ENCODE measurements at places on chromosomes 11 and 22. TPM values are rescaled to one million over a fixed set of nuclear protein-coding genes. Genes with fewer than 3 reads are reported as not detected.

DNA sequence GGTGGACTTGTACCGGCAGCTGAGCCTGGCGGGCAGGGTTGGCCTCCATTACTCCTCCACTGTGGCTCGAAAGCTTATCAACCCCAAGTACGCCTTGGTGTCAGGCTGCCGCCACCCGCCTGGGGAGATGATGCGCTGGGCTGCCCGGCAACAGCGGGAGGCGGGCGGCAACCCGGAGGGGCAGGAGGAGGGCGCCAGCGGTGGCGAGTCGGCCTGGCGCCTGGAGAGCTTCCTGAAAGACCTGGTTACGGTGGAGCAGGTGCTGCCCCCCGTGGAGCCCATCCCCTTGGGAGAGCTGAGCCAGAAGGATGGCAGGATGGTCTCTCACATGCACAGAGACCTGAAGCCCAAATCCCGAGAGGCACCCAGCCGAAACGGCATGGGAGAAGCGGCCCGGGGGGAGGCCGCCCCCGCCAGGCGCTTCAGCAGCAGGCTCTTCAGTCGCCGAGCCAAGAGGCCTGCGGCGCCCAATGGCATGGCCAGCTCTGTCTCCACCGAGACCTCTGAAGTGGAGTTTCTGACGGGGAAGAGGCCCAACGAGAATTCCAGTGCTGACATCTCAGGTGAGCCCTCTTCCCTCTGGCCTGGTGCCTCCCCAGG is 26.7 kb downstream of the FAM83F start:
- no peak for DNase-seq

GRCh38 chr11:44623341-44623730 is 57.9 kb downstream of the CD82 start:
- no peak for DNase-seq

DNA sequence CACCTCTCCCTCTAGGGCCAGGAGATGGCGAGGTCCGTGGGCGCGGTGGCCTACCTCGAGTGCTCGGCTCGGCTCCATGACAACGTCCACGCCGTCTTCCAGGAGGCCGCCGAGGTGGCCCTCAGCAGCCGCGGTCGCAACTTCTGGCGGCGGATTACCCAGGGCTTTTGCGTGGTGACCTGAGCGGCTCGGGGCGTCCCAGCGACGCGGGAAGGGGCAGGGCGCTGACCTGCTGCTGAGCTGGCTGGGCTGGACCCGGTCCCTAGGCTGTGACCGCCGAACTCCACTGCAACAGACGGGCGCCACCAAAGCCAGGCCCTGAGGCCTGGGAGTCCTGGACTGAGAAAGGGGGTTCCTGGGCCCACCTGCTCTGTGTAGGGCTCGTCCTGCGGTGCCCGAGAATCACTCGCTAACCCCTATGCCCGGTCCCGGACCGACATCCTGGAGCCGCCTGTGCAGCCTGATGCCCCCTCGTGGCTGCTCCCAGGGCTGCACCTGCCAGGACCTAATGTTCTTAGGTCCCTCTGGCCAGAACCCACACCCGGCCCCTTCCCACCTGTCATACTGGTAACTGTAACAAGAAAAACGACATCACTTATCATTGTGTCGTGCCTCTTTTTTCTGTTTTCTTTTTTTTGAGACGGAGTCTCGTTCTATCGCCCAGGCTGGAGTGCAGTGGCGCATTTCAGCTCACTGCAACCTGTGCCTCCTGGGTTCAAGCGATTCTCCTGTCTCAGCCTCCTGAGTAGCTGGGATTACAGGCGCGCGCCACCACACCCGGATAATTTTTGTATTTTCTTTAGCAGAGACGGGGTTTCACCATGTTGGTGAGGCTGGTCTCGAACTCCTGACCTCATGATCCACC is 15.0 kb downstream of the RHOD start:
- DNase-seq, result no peak

GPR83 gene
- polyA plus RNA-seq, result 0.22 TPM

CYP2D6 gene
- polyA plus RNA-seq, result 1.1 TPM

TMEM191B gene
- polyA plus RNA-seq, result not detected

DNA sequence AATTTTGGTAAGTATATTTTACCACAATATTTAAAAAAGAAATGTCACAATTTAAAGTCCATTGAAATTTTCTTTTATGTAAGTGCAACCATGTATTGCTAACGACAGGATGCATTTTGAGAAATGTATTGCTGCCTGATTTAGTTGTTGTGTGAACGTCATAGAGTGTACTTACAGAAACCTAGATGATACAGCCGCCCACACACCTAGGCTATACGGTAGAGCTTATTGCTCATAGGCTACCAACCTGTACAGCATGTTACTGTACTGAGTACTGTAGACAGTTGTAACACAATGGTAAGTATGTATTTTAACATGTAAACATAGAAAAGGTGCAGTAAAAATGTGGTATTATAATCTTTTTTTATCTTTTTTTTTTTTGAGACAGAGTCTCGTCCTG is 48.1 kb downstream of the CBL start:
- DNase-seq, result no peak

DNA sequence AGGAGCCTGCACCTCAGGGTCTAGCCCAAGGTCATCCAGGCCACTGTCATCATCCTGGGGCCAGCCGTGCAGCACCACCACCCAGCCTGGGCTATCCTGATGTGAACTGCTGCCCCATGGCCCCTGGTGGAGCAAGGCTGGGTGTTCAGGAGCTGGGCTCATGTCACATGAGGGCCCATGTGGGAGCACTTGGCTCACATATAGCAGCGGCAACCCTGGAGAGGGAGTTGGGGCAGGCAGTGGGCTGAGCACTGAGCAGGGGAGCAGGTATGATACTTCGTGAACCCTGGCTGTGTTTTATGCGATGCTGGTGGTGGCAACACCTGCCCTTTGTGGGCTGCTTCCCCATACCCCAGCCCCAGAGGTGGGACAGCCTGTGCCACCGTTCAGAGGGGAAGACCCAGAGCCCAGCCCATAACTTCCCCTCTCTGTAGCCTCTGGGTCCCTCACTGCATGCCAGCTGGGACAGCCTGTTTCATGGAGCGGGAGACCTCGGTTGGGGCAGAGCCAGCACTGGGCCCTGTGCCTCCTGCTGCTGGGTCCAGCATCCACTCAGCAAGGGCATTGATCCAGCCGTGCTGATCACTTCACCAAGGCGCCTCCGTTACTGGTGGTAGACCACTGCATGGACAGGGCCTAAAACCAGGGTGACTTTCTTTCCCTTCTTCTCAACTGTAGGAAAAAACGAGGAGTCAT is 62.5 kb upstream of the SUSD2 start:
- DNase-seq, result peak; percentile 34

- DNase-seq, result no peak
Observed at GRCh38 chr11:117582433-117582832, 214.6 kb downstream of the DSCAML1 start.

DNA sequence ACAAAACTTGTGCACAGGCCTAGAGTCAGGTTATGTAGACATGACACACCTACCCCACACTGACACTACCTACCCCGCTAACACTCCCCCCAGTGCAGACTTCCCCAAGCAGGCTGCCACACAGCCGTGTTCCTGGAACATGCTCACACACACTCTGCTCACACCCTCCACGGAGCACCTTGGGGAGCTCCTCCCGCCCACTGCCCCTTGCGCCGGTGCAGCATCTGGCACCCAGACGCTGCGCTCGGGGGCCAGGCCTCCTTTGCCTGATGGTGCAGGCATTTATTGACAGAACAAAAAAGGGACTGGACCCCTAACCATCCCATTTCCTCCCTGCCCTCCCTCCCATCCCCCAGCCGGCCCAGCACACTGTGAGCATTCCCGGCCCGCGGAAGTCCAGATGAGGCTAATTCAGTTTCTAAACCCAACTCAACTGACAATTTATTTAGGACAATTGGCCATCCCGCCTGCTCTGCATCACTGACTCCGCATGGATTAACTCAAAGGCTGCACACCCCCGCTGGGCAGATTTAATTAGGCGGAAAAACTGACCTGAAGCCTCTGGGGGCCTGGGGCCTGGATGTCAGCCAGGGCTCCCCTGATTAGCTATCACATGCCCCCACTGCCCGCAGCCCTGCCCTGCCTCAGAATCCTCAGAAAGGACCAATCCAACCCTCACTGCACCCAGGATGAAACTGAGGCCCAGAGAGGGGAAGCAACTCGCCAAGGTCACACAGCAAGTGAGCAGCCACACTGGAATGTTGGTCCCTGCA is 30.1 kb downstream of the KCNC1 start:
- no peak for DNase-seq

DNA sequence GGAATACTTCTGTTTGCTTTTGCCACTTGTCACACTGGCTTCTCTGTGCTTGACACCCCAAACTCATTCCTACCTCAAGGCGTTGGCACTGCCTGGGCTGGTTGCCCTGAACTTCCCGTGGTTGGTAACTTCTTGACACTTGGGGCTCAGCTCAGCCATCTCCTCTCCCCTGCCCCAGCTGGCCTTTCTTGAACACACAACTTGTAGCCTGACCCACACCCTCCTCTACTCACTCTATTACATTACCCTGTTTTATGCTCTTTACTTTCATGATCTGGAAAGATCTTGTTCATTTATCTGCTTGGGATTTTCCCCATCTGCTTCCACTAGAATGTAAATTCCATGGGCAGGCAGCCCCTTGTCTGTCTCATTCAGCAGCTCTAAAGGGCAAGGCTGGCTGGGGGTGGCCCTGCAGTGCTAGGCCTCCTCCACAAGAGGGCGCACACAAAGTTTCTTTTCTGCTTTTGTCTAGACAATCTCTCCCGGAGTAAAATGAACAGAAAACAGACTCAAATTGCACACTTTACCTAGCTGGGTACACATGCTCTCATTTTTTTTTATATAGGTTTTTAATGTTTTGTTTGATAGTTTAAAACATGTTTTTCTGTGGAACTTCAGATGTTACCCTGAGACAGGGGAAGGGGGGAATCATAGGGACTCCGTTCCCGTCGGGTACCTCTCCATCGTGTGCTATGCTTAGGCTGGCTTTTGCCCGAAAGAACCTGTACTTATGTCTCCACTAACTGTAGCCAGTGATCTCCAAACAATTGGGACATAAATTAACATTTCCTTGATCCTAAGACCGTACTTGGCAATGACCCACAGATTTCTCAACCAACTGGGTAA is 16.4 kb upstream of the MRGPRX2 start:
- DNase-seq, result peak; percentile 28

LRRC10B gene
- not detected for polyA plus RNA-seq

DNA sequence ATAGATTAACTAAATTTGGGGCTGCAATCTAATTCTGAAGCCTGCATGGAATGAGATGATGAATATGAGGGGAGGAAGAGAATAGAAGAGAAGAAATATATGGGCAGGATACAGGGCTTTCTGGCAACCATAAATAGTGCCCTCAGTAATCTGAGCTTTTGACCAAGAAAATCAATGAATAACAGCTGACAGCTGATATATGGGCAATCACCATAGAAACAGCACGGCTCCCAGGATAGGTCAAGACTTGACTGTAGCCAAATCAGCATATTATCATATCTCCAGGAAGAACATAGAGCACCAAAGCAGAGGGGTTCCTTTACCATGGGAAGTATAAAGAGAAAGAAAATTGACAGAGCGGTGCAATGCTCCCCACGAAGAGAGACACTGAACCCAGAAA is 643.8 kb upstream of the TENM4 start:
- DNase-seq, result no peak

- DNase-seq, result no peak
Observed at GRCh38 chr22:44287121-44287693, 25.5 kb downstream of the SHISAL1 start.

PARVG gene
- 3.5 TPM for polyA plus RNA-seq

DNA sequence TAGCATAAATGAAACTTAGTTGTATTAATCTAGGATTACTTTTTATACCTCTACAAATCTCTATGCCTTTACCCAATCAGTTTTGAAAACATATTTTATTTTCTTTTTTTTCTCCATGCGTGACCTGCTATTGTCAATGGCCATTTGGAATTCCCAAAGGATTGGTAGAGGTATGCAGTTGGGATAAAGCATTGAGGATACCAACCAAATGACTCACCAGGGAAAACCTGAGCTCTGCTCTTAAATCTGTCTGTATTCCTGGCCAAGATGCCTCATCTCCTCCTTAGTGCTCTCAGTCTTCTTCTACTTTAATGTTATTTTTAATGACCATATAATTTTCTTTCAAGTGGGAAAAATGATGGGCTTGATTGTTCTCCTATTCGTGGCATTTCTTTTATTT is 61.9 kb downstream of the EHF start:
- DNase-seq, result no peak

GRCh38 chr22:19173047-19174035 is 5.2 kb downstream of the SLC25A1 start:
- DNase-seq, result no peak

NTM gene
- 13.4 TPM for polyA plus RNA-seq

GRCh38 chr11:47539681-47540039 is 13.3 kb downstream of the CELF1 start:
- no peak for DNase-seq

GRCh38 chr22:20549232-20549841 is 41.9 kb downstream of the MED15 start:
- DNase-seq, result no peak

DNA sequence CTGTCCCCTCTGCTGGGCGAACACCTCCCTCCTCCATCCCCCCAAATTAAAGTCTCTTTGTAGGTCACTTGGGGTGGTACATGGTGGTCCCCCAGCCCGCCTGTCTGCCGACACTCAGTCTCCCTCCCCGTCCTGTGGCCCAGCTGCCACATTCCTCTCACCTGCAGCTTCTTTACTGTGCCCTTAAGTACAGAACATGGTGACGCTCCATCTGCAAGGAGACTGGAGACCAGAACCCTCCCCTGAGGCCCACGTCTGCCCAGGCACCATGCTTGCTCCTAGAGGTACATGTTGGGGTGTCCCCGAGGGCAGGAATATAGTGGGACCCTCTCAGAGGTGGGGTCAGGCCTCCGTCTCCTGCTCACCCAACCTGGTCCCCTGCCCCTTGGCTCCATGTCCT is 5.6 kb upstream of the EHD1 start:
- DNase-seq, result no peak

GRCh38 chr22:50086526-50086925 is 1.3 kb upstream of the MLC1 start:
- DNase-seq, result no peak

EML3 gene
- 18.5 TPM for polyA plus RNA-seq

GRCh38 chr11:73085189-73085875 is 56.8 kb downstream of the FCHSD2 start:
- no peak for DNase-seq

DNA sequence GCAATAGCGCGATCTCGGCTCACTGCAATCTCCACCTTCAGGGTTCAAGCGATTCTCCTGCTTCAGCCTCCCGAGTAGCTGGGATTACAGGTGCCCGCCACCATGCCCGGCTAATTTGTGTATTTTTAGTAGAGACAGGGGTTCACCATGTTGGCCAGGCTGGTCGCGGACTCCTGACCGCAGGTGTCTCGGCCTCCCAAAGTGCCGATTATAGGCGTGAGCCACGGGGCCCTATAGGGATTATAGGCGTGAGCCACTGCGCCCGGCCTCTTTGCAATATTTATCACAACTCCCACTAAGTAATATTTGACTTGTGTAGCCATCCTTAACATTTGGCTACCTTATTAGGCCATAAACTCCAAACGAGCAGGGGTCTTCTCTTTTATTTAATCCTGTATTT is 879 bp upstream of the CUL5 start:
- DNase-seq, result no peak

- DNase-seq, result no peak
Observed at GRCh38 chr11:69140635-69141034, 15.1 kb upstream of the SMIM38 start.

Data from muscle of arm (tissue), 14 donors.